Suppressor macrophage treated with lipopolysaccharide for 4 hours (primary cell): ENCODE measurements at places on chromosomes 7 and 10.

- DNase-seq = peak; percentile 58
These were observed 45.0 kb upstream of the TFEC start for GRCh38 chr7:116075351-116076145.

GRCh38 chr10:110883924-110884323 is 12.2 kb downstream of the PDCD4 start:
- no peak for DNase-seq

- no peak for DNase-seq
These were observed 55.4 kb downstream of the CACNA2D1 start for GRCh38 chr7:82388138-82388537.

DNA sequence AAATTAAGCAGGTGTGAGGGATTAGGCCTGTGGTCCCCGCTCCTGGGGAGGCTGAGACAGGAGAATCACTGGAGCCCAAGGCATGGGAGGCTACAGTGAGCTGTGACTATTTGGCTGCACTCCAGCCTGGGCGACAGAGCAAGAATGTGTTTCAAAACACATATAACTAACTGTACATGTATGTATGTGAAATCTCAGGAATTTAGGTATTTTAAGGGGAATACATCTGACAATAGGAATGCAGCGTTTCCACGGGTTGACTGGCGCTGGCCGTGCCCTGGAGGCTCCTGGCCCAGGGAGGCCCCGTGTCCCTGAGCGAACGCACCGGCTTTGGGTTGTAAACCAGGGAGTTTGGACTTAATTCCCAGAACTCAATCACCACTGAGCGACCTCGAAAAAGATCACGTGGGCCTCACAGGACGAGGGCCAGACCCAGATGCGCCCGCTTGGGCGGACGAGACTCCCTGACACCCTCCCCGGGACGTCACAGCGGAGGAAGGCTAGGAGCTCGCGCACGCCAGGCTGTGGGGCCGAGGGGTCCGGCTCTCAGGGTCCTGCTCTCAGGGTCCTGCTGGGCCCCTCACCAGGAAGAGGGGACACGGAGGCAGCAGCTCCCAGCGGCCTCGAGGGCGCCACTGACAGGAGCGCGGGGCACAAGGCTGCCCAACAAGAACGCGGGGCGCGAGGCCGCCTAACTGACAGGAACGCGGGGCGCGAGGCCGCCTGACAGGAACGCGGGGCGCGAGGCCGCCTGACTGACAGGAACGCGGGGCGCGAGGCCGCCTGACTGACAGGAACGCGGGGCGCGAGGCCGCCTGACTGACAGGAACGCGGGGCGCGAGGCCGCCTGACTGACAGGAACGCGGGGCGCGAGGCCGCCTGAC is 18.4 kb downstream of the PTPRN2 start:
- no peak for DNase-seq

DNA sequence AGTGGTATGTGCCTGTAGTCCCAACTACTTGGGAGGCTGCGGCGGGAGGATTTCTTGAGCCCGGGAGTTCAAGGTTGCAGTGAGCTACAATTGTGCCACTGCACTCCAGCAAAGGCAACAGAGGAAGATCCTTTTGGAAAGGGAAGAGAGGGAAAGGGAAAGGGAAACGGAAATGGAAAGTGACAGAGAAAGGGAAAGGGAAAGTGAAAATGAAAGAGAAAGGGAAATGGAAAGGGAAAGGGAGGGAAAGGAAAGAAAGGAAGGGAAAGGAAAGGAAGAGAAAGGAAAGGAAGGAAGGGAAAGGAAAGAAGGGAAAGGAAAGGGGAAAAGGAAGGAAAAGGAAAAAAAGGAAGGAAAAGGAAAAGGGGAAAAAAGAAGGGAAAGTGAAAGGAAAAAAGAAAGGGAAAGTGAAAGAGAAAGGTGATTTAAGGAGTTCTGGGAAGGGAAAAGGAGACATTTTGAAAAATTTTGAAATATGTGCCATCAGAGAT is 2.3 kb upstream of the ZC3HAV1 start:
- peak; percentile 73 for DNase-seq

DNA sequence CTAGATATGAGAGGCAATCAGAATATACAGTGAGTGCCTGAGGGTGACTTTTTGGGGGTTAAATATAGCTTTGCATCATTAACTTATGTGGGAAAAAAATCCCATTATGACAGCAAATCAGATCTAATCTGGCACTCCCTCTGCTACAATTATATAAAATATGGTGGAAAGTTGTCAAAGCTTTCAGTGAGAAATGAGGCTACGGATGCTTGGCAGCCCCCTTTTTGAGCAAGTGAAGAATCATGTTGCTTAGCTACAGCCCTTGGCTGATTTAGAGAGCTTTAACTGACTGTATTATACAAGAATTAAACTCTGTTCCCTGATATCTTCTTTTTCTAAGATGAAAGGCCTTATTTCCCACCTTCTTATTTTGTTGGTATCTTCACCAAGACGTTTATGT is 57.4 kb downstream of the GPR158 start:
- DNase-seq = no peak

DNA sequence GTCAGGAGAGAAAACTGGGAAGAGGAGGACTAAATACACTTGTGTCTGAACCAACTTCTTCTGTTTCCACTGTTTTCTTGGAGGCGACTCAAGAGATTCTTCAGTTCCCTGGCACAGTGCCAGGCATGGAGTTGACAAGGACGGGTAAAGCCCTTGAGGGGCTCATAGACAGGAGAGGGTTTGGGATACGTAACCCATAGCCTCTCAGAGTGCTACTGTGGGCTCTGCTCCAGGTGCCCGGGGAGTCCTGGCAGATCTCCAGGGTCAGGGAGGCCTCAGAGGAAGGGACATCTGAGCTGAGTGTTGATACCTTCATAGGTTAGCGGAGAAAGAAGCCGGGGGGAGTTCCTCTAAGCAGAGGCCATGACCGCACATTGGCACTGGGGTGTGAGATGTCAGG is 42.0 kb downstream of the GALNT17 start:
- no peak for DNase-seq

DNA sequence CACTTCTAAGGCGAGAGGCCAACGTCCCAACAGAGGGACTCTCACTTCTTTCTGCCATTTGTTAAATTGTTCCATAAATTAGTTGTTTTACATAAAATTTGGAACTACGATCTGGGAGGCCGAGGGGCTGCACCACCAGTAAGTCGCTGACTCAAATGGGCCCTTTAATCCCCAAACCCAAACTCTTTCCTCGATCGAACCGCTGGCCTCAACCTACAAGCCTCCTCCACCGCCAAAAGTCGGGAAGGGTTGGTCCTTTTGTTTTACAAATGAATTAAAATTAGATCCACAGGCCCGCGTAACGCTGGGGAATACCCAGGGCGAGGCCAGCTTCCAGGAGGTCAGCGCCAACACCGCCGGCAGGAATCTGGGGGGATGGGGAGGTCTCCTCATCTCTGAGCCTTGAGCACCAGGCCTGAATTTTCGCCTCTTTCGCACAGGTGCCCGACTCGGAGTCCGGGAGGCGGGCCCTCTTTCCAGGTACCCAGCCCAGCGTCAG is 1.2 kb upstream of the FOXI2 start:
- no peak for DNase-seq

DNA sequence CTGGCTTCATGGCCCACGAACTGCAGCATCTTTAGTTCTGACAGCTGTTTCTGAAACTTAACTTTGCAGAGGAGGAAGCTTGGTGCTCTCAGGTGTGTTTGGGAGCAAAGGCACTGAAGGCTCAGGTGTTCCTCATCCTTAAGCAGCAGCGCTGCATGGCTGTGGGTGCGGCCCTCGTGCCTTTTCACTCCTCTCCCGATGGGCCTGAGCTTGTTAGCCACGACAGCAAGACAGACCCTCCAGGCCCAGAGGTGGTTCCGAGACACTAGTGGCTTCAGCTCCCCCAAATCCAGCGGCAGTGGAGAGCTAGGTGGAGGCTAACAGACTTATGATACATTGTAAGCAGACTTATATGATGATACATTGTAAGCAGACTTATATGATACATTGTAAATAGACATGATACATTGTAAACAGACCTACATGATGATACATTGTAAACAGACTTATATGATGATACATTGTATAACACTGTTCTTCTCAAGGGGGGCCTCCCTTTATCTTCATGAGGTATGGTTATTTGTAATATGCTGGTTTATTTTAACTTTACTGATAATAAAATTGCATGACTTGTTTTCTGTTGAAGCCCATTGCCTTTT is 14.1 kb downstream of the PFKP start:
- DNase-seq = no peak

GRCh38 chr7:121908042-121908441 is 35.1 kb downstream of the PTPRZ1 start:
- no peak for DNase-seq

DNA sequence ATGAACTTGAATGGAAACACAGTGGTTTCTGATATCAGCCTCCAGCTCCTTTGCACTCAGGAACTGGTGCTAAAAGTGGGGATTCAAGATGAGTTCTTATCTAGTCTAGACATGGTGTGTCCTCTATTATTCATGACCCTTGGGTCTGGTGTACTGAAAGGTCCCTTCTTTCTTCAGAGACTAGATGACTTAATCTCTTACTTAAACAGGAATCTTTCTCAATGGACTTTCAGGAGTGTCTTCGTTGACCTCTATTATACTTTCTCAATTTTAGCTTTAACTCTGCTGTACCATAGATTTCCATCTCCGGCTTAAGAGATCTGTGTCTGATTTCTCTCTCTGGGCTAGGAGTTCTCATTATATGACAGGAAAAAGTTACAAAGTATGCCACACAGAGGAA is 83.5 kb upstream of the INHBA start:
- peak; percentile 50 for DNase-seq

DNA sequence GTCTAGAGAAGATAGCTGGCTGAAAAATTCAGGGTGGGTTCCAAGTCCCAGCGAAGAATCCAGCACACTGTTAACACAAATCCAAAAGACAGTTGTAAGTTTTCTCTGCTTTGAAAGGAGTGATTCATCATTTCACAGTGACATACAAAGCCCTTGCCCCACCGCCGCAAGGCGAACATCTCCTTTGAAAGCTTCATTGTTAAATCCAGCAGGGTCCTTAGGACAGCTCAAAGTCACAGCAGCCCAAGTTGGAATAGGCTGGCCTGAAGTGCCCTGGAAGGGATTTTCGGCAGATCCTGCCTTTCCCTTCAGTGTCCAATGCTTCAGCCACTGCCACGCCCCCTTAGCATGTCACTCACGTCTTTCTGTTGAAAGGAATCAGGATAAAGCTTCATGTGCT is 526.1 kb downstream of the CALN1 start:
- DNase-seq = no peak

DNA sequence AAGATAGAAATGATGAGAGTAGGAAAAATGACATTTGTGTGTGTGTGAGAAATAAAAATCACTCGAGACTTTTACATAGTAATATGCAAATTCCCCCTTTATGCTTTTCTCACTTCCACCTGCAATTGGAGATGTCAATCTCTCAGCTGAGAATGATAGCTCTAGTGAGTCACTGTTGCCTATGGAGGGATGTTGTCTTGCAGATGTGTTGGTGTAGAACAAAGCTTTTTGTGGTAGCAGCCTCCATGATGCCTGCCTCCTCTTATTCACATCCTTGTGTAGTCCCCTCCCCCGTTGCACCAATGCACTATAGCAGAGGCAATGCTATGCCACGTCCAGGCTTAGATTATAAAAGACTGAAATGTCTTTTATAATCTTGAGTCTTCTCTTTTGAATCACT is 33.8 kb downstream of the SPAG6 start:
- no peak for DNase-seq

- no peak for DNase-seq
These were observed 66.7 kb upstream of the GPR26 start for GRCh38 chr10:123599366-123599849.

DNA sequence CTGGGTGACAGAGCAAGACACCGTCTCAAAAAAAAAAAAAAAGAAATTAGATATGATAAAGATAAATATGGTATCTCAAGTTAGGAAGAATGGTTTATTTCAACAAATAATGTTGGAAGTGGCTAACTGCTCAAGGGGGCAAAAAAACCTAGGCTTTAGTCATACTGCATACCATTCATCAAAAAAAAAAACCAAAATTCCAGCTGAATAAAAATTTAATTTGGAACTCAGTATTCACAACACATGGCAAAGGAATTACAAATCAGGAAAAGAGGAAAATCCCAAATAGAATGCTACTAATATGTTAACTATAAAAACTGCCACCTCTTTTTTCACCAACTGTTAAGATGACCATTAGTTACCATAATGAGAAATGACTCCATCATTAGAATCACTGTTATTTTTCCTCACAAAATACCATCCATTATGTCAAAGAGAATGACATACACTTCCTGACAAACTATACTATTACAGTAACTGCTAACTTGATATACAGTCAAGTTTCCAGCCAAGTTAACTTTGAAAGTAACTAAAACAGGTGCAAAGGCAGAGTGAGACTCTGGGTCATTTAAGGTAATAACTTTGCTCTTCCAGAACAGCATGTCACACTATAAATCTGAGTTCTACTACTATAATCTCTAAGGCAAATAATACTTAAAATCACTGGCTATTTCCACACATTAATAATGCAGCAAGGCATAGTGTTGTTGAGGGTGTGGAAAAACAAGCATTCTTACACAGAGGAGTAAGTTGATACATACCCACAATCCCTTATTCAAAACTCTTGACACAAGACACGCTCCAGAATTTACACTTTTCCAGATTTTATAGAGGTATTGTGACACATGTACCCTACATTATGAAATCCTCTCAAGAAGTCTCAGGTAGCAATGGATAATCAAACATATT is 10.2 kb downstream of the KBTBD2 start:
- DNase-seq = no peak

GRCh38 chr7:158973941-158974785 is 117.8 kb downstream of the DYNC2I1 start:
- no peak for DNase-seq

- no peak for DNase-seq
These were observed 23.2 kb downstream of the STEAP1B start for GRCh38 chr7:22476824-22477223.

DNA sequence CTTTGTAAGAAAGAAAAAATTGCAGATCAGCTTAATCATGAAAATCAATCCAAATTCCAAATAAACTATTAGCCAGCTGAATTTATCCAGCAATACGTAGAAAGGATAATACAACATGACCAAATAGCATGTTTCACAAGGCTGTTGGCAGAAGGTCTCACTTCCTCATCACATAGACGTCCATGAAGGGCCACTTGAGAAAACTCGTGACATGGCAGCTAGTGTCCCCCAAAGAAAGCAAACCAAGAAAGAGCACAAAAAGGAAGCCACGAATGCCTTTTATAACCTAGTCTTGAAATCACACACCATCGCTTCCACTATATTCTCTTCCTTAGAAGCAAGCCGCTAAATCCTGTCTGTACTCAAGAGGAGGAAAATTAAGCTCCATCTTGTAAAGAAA is 105.6 kb upstream of the NRBF2 start:
- peak; percentile 57 for DNase-seq

DNA sequence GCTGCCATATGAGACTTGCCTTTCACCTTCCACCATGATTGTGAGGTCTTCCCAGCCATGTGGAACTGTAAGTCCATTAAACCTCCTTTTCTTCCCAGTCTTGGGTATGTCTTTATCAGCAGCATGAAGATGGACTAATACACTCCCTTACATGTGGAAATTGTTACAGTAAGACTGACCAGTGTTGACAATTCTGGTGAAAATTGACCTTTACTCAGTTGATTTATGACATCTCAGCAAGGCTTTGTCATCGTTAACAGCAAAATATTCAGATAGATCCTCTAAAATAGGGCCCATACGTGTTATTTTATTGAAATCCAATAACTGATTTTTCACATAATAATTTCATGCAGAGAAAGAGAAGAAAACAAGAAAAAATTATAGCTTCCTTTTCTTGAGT is 377.9 kb upstream of the SEMA3C start:
- no peak for DNase-seq

- peak; percentile 34 for DNase-seq
These were observed 45.6 kb downstream of the PDIA4 start for GRCh38 chr7:148982654-148983199.

- no peak for DNase-seq
These were observed 126.3 kb downstream of the ARHGAP21 start for GRCh38 chr10:24597426-24597825.

- no peak for DNase-seq
These were observed 17.7 kb upstream of the GTPBP4 start for GRCh38 chr10:970311-971149.
